CD4-positive, alpha-beta T cell treated with Interleukin-1 beta for 1 hour (primary cell): ENCODE measurements at places on chromosomes 7 and 10.

DNA sequence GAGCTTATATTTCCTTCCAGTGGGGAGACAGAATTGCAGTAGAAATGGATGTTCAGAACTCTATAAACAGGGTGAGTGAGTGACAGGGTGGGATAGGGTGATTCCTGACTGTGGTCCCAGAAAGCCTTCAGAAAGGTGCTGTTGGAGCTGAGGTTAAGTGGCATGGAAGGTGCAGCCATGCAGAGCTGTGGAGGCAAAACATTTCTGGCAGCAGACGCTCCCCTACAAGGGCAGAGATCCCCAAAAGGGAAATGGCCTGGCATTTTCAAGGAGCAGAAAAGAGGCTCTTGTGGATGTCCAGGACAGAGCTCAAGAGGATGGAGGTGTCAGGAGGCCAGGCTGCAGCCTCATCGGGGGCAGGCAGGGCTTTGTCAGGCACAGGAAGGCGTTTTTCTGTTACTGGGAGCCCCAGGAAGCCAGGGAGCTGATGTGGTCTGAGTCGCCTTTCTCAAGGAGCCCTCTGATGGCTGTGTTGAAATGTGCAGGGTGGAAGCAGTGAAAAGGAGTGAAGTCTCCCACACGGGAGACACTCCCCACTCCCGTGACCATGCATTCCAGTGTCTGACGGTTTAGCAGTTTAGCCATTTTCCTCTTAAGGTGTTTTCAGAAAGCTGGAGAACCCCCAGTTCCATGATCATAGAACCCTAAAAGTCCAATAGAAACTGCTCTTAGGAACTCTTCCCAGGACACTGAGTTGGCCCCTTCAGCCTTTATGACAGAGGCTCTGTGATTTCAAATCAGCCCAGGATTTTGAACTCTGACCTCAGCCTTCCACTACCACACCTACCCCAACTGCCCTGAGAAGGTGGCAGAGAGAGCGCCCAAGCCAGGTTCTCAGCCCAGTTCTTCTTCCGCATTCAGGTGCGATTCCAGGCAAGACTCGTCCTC lies 96.2 kb downstream of the C10orf105 start:
- no peak for DNase-seq

GRCh38 chr10:4748491-4749270 lies 77.3 kb upstream of the AKR1E2 start:
- DNase-seq: no peak

- DNase-seq: no peak
Measured at GRCh38 chr10:77667426-77668324, 30.1 kb upstream of the KCNMA1 start.

GRCh38 chr10:88110822-88111221 lies 247.4 kb downstream of the PTEN start:
- no peak for DNase-seq

- peak; percentile 39 for DNase-seq
Measured at GRCh38 chr10:87092376-87092860, 2.2 kb downstream of the GLUD1 start.

DNA sequence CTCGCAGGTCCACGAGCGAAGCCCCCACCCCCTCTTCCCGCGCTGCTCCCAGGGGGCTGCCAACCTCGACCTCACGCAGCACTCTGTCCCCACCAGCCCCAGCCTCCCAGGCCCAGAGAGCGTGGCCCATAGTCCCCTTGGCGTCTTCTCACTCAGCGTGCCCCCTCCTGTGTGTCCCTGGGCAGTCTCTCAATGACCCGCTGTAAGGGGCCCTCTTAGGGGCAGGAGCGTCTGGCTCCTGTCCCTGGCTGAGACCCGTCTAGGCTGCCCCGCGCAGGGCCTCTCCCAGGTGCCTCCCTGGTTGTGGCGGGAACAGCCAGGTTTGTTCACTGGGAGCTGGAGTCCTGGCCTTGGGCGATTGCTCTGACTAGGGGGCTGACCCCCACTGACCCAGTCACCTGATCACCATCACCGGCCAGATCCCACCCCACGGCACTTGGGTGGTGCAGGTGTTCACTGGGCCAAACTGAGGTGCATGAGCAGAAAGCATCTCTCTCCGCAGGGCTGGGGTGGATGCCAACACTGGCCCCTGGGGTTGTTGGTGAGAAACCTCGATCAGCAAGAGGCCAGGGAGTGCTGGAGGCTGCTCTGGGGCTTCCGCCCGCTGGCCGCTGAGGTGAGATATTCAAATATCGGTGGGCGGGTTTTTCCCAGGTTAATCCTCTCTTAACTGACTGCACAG lies 12.6 kb upstream of the WDFY4 start:
- DNase-seq: peak; percentile 67

- DNase-seq: no peak
Measured at GRCh38 chr10:103929381-103929921, 11.5 kb upstream of the STN1 start.

DNA sequence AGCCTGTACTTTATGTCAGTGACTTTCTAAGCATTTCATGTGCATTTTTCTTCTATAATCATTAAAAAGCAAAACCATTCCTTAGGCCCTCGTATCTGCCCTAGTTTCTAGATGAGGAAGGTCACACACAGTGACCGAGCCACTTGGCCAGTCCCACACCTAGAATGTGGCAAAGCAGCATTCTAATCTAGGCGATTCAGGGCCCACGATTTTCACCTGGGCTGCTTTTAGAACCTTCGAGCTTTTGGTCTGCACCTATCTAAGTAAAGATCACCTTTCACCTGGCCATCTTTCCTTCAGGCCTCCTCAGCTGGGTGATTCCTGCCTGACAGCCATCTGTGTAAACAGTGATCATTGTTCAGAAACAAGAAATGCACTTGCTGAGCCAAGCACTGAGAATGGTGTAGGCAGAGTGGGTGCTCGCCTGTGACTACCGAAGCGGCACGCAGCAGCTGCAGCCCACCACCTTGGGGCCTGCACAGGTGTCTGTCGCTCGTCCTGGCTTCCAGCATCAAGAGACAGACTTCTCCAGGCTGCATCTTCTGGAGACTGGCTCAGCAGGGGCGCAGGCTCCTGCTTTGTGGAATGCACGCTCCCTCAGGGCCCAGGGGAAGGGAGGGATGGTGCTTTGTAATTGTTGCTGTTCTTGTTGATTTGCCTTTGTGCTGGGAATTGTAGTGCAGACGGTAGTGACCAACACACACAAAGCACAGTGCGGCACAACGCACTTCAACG lies 149.0 kb upstream of the INSYN2A start:
- no peak for DNase-seq

GRCh38 chr7:18125476-18125875 lies 97.8 kb upstream of the PRPS1L1 start:
- DNase-seq: no peak

DNA sequence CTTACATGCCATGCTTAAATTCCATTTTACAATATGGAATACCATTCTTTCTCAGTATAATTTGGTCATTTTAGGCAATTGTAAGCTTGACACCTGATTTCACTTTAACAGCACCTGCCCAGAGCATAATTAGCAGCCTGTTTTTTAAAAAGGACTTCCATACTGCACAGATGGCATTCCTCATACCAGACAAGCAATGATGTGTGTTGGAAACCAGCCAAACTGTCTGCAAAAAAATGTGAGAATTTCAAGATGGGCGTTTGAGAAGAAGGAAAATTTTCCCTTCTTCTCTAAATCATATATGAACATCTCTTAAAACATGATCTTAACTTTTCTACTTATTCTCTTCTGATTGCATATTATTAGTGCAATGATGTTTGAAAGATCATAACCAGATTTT lies 40.4 kb upstream of the AGMO start:
- no peak for DNase-seq

DNA sequence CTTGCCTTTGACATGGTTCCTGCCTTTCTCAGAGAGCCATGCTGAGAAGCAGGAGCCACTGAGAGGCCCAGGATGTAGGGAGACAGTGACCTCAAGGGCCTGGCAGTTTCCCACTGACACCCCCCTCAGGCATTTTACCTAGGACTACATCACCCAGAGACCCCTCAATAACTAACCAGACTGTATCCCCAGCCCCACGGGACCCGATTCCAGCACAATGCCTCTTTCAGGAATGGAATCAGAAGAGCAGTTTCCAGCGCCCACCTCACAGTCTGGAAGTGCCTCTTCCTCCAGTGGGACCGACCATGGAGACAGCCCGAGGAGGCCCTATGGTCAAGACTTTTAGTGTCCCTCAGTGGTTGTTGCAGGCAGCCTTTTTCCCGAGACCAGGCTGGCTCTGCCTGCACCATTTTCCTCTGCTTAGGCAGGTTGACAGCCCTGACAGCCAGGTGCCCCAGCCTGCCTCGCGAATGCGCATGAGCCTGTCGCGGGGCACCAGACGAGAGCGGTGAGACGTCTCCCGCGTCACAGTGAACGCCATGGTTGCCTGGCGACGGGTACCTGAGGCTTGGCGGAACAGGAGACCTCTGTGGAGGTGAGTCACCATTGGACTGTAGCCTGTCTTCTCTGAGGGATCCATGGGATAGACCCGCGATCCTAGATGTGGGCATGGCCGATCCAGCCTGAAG lies 28.4 kb upstream of the ZNF273 start:
- DNase-seq: no peak
